Activated CD4-positive, alpha-beta T cell treated with anti-CD3 and anti-CD28 coated beads, Interleukin-2, amount 10 ng/mL, durations not matched to agents 24 days and 14 days (primary cell): ENCODE measurements at places on chromosomes 6 and 20.

GRCh38 chr20:12679447-12679846 lies 329.3 kb upstream of the SPTLC3 start:
- no peak for DNase-seq

DNA sequence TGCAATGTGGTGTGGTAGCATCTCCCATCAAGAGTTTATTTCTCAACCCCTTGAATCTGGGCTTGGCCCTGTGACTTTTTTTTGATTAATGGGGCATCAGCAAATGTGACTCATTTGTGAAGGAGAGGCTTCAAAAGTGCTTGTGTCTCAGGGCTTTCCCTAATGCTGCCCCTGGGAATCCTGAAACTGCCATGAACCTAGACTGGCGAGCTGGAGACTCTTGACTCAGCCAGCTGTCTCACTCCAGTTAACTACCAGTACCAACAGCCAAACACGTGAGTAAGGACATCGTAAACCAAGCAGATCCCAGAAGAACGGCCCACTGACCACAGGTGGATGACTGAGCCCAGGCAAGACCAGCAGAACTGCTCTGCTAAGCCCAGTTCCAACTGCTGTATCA lies 72.8 kb upstream of the ADTRP start:
- no peak for DNase-seq

DNA sequence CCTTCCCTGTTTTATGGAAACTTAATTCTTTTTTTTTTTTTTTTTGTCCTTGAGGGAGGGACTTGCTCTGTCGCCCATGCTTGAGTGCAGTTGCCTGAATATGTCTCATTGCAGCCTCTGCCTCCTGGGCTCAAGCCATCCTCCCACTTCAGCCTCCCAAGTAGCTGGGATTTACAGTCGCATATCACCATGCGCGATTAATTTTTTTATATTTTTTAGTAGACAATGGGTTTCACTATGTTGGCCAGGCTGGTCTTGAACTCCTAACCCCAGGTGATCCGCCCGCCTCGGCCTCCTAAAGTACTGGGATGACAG lies 654 bp downstream of the TMEM14C start:
- DNase-seq = no peak

DNA sequence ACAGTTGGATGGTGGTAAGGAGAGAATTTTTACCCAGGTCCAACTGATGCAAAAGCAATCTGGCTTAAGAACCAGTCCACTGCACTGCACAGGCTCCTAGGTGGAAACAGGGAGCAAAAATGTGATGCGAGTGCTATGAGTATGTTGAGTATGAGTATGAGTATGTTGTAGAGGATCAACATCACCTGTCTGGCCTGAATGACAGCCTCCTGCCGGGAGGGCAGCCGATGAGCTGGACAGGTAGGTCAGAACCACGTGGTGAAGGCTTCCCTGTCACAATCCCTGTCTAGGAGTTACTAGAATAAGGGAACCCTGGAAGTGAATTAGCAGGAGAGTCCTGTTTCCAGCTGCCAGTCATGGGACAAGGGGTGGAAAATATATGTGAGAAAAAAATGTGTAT lies 44.3 kb upstream of the SNX9 start:
- no peak for DNase-seq

- DNase-seq = peak; percentile 90
Measured at GRCh38 chr6:137033828-137034227, 10.9 kb downstream of the IL20RA start.
